Right atrium auricular region (tissue), 2 donors: ENCODE measurements at places on chromosomes 2 and 18.

DNA sequence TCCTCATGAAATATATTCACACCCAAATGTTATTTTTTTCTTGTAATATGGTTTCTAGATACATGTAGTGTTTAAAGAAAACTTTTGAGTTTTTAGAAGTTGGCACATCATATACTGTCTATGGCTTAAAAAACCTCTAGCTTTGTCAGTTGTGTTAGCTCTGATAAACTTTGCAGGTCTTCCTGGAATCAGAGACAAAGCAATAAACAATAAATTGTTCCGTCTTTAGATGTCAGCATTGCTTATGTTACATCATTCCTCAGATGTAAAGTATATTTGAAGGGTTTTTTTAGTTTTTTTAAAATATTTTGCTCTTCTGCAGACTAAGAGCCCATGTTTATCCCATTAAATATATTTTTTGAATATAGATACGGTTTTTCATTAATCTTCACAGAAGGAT, 145.1 kb downstream of the GPD2 start:
- no peak for DNase-seq

DNA sequence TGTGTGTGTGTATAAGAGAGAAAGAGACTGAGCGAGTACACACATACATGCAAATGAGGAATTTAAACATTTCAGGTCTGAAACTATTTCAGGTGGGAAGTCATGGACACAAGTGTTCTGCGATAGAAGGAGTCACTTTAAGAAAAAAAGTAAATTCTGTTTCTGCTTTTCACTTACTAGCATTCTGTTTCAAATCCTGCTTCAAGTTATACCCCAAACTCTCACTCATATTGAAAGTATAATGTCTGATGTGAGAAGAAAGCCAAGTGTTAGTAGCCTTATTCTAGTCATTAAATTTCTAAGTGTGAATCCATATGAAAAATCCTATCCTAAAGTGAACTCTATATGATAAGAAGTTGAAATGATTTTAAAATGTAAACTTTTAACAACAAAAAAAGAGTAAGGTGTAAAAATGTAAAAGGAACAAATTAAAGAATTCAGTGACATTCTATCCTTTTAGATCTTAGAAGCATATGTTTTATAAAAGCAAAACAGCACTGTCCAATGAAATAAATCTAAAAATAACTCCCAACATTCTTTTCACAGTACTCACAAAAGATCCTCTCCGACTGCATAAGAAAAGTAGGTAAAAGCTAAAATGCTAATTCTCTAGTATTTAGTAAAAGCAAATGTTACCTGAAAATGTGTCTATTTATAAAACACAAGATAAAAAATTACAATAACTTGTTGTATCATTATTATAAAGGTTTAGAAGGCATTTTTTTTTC, 570.6 kb downstream of the ZEB2 start:
- DNase-seq: no peak

GRCh38 chr2:72993147-72993932, 76.0 kb downstream of the EMX1 start:
- peak; percentile 56 for DNase-seq

DNA sequence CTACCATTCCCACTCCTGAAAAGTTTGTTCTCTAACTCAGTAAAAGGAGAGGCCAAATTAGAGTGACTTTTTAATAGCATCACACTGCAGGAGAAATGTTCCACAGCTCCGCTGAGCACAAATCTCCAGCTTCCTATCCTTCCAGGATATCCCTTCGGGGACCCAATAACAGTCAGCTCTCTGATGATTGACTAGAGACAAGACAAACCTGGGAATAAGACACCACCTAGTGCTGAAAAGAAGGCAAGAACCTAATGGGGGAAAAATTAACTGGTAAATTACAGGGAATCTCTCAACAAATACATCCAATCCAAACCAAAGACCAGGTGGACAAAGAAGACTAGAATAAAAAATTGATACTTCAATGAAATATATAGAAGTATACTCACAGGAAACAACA, 977.1 kb upstream of the SOX11 start:
- no peak for DNase-seq

GRCh38 chr18:13036622-13037320, 45.6 kb downstream of the CEP192 start:
- DNase-seq: no peak

DNA sequence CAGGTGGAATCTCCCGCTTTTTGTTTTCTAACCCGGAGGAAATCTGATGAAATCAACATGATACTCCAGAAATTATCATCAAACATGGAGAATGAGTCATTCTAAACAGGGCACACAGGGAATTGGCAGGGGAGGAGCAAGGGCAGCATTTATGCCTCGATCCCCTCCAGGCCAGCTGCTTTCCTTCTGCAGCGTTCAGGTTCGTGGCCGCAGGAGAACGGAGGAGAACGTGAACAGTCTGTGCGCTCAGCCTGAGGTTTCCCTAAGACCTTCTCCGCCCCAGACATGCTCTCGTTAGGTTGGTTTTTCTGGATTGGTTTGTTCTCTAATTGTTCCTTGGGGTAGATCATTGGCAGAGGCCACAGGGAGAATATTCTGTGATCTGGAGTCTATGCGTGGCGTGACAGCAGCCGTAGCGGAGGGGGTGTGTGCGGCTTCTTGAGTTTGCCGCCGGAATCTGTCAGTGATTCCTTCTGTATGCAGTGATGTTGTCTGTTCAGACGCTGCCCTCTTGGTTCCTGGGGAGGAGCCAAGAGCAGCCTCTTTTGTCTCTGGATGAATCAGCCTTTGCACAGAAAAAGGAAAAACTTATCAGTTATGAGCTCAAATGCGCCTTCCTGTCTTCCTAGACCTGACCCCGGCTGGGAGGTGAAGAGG, 75.9 kb downstream of the SH3BP4 start:
- no peak for DNase-seq

DNA sequence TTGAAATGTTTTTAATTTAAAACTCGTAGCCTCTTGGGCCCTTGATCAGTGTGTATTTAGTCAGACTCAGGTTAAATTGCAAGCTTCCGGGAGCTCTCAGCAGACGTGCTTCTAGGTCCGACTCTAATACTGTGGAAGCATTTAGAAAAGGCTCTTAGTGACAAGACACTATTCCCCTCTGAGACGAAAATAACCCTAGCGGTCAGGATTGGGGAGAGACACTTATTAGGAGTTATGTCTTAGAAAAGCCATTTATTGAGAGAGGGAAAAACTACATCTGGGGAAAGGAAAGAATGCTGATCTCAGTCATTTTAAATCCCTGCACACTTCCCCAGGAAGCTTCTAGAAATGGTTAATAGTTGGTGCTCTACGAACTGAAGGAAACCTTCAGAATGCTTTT, 110.5 kb upstream of the NCK2 start:
- DNase-seq: peak; percentile 18

- no peak for DNase-seq
These were observed 594 bp downstream of the ITM2C start for GRCh38 chr2:230865307-230865765.

- DNase-seq: no peak
These were observed 70.8 kb downstream of the TNP1 start for GRCh38 chr2:216789081-216789480.

GRCh38 chr2:218631837-218632236, 24.1 kb downstream of the PLCD4 start:
- no peak for DNase-seq

DNA sequence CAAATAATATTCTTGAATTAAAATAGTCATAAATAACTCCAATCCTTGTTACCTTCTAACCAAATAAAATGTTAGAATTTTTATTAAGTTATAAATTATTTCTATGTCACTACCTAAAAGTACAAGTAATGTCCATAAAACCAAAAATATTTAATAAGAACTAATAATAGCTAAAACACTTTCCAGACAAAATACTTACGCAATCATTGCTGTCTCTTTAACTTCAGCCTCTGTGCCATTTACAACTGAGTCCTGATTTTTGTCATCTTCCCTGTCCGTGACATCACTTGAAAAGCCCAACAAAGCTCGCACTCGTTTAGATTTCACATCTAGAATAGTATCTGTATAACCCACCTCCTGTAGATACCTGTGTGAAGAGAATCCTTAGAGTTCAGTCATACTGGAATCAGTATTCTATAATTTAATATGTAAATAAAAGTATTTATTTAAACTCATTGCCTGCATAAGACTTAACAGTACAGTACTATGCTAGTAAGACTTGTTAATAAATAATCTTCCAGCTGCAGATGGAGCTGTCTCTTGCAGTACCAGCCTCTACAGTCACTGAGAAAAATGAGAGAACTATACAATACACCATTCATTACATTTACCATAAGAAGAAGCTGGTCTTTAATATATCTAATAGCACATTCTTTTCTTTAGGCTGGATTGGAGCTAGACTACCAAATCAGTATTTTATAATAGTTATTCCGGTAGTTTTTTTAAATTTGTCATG, 63.8 kb downstream of the STRN start:
- no peak for DNase-seq

GRCh38 chr2:178309541-178309940, 115.2 kb downstream of the OSBPL6 start:
- DNase-seq: no peak

DNA sequence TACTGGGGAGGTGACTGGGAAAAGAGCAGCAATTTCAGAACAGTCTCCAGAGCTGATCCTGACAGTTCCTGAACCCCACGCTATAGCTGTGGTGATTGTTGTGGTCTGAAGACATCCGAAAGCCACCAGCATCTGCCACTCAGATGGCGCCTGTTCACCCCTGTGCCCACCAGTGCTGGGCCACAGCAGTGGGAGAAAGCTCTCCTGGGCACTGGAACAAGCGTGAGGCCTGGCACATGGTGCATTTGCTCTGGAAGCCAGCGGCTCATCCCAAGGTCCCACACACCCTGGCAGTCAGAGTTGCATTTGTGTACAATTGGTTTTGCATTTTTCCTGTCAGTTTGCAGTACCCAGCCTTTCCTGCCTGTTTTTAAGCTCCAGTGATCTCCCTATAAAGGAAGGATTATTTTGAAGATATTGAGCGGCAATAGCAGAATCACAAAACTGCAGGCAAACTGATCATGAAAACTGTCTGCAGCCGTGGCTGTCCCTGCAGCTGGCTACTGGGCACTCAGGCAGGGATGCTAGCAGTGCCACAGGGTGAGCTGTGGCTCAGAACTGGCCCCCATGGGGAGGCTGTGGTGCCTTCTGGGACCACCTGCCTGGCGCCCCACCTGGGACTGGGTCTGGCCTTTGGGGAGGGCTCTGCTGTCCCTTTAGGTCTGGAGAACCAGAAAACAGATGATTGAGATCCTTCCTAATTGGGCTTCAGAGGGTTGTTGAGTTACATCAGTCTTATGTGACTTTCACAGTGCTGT, 30.1 kb downstream of the IMPA2 start:
- DNase-seq: no peak

GRCh38 chr2:25829377-25829704, 48.9 kb downstream of the ASXL2 start:
- no peak for DNase-seq

DNA sequence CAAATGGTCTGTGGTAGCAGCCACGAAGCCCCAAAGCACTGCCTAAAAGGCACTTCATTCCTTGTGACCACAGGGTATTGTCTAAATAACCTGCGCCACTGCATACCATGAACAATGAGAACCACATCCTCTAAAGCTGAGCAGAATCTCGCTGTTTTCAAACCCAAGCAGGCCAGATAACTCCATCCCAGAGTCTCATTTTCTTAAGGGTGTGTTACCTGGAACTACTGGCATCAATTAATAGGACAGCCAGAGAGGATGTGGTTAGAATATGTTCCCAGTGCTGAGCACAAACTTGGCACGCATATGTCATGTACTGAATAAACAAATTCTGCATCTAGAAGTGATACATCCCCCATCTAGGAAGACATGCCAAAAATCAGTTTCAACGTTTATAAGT, 13.0 kb downstream of the VPS4B start:
- DNase-seq: no peak

- DNase-seq: no peak
These were observed 84.8 kb upstream of the NCKAP5 start for GRCh38 chr2:133653056-133653455.

GRCh38 chr2:44686561-44686960, 254.9 kb upstream of the SIX3 start:
- no peak for DNase-seq

GRCh38 chr2:237892478-237892877, 33.1 kb downstream of the RAMP1 start:
- DNase-seq: no peak

DNA sequence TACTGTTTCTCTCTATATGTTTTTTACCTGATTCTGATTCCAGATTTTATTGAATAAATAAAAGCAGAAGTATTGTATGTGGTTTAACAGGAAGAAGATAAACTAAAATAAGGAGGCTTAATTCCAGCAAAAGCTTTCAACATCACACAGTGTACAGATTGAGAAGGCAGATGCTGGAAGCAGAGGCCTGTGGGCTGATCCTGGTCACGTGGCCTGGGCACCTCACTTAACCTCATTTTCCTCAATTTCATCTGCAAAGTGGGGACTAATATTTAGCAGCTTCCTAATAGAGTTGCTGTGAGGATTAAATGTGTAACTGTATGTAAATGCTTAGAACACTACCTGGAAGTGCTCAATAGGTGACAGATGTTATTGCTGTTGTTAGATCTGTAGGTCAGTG, 58.0 kb downstream of the CDCA7 start:
- DNase-seq: no peak

DNA sequence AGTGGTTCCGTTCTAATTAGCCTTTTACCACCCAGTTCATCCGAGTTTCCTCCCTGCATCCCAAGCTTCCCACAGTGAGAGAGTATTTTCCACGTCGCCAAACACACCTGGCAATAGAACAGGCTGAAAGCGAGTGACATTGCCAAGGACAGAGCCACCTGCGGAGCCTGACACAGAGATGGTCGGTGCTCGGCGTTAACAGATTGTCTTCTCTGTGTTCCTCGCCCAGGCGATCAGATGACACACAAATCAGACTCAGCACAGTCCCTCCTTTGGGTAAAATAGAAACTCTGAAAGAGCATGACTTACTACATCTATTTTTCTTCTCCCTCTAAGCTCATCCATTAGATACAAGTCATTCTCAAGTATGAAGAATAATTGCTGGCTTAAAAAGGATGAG, 107.7 kb downstream of the CD226 start:
- no peak for DNase-seq
